NB4 (cell line): ENCODE measurements at places on chromosomes 5 and 9.

DNA sequence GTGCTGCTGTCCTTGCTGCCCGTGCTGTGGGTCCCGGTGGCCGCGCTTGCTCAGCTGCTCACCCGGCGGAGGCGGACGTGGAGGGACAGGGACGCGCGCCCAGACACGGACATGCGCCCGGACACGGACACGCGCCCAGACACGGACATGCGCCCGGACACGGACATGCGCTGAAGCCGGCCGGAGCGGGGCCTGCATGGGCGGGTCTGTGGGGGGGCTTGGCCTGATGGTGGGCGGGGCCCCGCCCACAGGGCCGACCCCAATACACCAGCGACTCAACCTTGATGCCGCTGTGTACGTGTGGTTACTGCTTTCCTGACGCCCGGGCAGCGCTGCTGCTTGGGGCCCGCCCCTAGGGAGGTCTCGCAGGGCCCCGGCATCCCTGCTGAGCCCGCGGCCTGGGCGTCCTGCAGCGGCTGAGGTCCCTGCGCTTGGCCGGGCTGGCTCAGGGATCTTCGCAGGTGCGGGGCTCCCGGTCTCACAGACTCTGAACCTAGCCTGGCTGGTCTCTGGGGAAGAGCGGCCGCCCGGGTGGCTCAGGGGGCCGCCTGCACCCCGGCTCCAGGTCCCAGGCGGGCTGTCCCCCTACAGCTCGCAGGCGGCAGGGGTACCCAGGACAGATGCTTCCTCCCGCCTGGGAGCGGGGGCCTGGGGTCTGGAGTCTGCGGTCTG lies 20.9 kb downstream of the SLC6A18 start:
- no peak for DNase-seq

- DNase-seq: no peak
Measured at GRCh38 chr9:126872516-126872915, 12.1 kb downstream of the ZBTB34 start.

DNA sequence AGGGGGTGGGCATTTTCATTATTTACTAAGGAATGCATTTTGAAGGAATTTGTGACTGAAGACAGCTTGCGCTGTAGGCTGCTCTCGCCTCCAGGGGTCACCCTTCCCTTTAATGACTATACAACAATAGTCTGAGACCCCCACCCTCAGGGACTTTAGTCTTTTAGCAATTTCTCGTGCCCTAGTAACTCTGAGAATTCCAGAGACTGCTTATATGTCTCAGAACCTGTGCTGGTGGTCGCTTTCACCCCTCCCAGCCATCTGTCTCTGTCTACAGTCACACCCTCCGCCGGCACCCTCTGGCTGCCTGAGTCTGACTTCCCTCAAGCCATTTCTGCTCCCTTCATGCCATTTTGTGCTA lies 671.4 kb downstream of the NR2F1-AS1 start:
- peak; percentile 30 for DNase-seq

DNA sequence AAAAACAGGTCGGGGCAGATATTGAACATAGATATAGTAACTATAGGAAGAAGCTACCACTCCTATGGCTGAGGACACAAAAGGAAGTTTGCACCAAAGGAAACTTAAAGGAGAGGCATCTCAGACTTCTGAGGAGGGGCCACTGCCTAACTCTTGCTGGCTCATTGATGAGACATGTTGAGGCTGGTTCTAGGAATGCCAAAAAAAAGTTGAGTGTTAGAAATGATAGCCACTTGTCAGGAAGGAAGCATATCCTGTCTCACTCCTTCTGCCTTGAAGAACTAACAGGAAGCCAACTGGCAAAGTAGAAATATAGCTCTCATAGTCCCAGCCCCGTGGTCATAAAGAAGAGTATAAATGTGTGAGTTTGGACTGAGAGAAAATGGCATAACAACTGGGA lies 23.3 kb upstream of the STOM start:
- DNase-seq: no peak
